ENCODE measurements at places on chromosomes 1 and 21. TPM values are rescaled to one million over a fixed set of nuclear protein-coding genes. Genes with fewer than 3 reads are reported as not detected.
A peak's percentile ranks its signal among the peaks of the same experiment; 100 is the strongest.

SLC37A1 gene
- 16.9 TPM for total RNA-seq

NUP210L gene
- 0.09 TPM for total RNA-seq

GRCh38 chr1:181635110-181635509 lies 151.8 kb downstream of the CACNA1E start:
- H3K27ac ChIP-seq, result no peak overlapping the region
- no peaks in the 10 kb centered on the region for H3K27me3 ChIP-seq
- H3K36me3 ChIP-seq, result no peaks in the 10 kb centered on the region
- no peaks in the 10 kb centered on the region for H3K4me1 ChIP-seq
- H3K4me3 ChIP-seq, result no peak overlapping the region
- no peak for DNase-seq

- no peak overlapping the region for H3K27ac ChIP-seq
- H3K36me3 ChIP-seq, result no peaks in the 10 kb centered on the region
- H3K4me1 ChIP-seq, result peaks cover 10% of the 10 kb centered on the region
- H3K27me3 ChIP-seq, result no peaks in the 10 kb centered on the region
- H3K4me3 ChIP-seq, result no peak overlapping the region
Observed at GRCh38 chr21:23968722-23969647, 1638.3 kb downstream of the MRPL39 start.

DNA sequence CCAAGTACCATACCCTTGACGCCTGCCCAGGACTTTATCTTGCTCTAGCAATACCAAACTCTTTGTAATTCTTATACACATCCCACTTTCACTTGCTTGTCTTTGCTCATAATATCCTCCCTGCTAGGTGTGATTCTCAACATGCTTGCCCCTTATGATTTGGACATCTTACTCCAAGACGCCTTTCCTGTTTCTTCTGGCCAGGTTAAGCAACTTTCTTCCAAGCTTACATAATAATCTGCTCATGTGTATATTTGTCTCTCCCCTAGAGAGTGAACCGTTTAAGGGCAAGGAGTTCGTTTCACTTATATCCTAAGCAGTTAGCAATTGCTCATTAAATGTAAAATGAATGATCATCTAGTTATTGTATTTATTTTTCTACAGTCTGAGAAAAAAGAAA lies 21.8 kb downstream of the CRYZL1 start:
- no peaks in the 10 kb centered on the region for H3K4me1 ChIP-seq
- H3K36me3 ChIP-seq, result no peaks in the 10 kb centered on the region
- H3K27me3 ChIP-seq, result no peaks in the 10 kb centered on the region
- DNase-seq, result no peak
- H3K4me3 ChIP-seq, result no peak overlapping the region

DNA sequence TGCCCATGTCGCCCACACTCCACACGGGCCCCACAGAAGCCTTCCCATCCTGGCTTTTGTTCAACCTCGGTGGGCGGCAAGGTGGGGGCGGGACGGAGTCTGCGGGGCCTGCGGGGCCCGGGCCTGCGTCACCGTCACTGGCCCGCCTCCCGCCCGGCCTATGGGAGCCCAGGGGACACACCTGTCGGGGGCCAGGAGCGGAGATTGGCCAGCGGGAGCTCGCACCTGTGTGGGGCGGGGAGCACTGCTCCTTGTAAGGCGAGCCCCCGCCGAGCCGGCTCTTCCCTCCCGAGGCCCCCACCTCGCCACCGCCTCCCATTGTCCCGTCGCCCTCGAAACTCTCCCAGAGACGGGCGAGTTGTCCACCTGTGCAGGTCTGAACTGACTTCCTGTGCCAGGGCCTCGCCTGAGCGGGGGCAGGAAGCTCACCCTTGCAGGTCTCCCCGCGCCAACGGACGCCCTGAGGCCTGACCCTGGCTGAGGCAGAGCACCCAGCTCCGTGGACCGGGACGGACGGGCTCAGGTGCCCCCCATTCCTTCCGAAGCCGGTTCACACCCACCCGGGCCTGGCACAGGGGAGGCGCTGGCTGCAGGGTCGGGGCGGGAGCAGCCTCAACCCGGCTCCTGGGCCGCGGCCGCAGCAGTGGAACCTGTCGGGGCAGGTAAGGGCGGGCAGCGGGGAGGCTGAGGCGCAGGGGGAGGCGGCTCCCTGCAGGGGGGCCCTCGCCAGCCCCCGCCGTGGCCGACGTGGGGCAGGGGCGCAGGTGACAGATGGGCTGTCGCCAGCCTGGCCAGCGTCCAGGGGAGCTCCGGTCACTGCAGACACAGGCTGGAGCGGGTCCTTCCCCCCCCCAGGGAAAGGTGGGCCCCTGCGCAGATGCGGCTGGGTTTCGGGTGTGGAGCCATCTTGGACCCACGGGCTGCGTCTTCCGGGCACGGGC lies 10.8 kb upstream of the TTLL10 start:
- no peaks in the 10 kb centered on the region for H3K27me3 ChIP-seq
- no peak overlapping the region for H3K4me3 ChIP-seq
- H3K4me1 ChIP-seq, result peaks cover 5% of the 10 kb centered on the region
- no peak for DNase-seq
- no peak overlapping the region for H3K27ac ChIP-seq

GRCh38 chr21:35664683-35665082 lies 395.6 kb downstream of the SETD4 start:
- H3K4me1 ChIP-seq, result no peaks in the 10 kb centered on the region
- no peaks in the 10 kb centered on the region for H3K36me3 ChIP-seq

DNA sequence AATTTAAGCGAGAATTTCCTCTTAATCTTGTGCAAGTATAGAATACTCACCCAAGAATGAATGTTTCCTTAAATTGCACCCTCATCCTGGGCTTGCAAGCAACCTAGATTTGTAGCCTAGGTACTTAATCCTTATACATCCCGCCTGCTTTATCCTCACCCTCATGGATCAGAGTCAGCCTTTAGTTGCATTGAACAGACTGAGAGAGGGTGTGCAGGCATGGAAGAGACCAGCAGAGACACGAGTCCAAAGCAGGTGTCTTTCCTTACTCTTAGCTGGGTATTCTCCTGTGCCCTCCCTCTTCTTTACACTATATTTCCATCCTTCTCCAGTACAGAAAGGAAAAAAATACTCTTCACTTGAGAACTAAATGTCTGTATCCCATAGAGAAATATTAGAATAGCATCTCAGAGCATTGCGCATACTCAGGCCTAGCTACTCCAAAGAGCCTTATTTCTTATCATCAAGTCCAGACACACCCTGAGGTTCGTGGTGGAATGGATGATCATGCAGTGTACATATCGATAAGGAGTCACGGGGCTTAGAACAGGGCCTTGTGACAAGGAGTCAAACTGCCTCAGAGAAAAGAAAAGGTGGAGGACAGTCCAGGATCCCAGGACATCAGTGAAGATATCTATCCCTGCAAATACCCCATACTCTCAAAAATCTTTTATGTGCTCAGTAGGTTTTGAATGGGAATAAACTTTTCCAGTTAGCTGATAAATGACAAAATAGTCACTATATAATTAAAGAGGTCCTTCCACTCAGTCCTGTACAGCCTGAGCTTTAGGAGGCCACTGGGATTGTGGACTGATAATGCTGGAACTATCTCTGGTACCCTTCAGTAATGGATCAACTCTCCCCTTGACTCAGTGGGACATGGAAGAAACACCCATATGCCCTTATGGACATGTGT lies 297.9 kb downstream of the GRIK1 start:
- H3K27ac ChIP-seq, result peak overlapping the region; percentile 79
- no peak overlapping the region for H3K4me3 ChIP-seq
- H3K27me3 ChIP-seq, result no peaks in the 10 kb centered on the region

DNA sequence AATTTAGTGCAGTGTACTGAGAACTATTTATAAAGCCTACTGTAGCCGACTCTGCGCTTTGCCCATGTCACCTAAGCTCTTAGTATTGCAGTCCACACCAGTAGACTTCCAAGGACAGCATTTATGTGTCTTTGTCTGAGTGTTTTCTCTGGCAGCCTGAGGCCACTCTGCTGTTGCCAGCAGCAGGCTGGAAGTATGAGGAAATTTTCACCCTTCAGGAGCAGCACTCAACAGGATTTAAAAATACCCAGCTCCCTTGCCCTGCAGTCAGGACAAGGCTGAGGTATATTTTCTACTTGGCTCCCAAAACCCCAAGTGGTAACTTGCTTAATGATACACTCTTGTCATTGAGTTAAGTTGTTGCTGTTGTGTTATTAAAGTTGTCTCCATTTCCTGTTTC lies 230.1 kb downstream of the SRGAP2C start:
- no peaks in the 10 kb centered on the region for H3K27me3 ChIP-seq
- no peak for DNase-seq
- H3K27ac ChIP-seq, result no peak overlapping the region
- no peak overlapping the region for H3K4me3 ChIP-seq

- DNase-seq, result no peak
- no peaks in the 10 kb centered on the region for H3K36me3 ChIP-seq
- H3K27me3 ChIP-seq, result no peaks in the 10 kb centered on the region
- no peak overlapping the region for H3K27ac ChIP-seq
Observed at GRCh38 chr1:212182579-212182978, 102.6 kb upstream of the PPP2R5A start.

GRCh38 chr1:39398278-39399021 lies 93.0 kb upstream of the BMP8A start:
- H3K4me3 ChIP-seq, result no peak overlapping the region
- DNase-seq, result no peak
- peaks cover 40% of the 10 kb centered on the region for H3K4me1 ChIP-seq

GRCh38 chr1:30183895-30184294 lies 539.5 kb downstream of the MATN1 start:
- no peak for DNase-seq
- no peak overlapping the region for H3K27ac ChIP-seq
- no peak overlapping the region for H3K4me3 ChIP-seq
- H3K36me3 ChIP-seq, result no peaks in the 10 kb centered on the region
- peaks cover 3% of the 10 kb centered on the region for H3K4me1 ChIP-seq
- H3K27me3 ChIP-seq, result no peaks in the 10 kb centered on the region

- H3K4me3 ChIP-seq, result no peak overlapping the region
- no peaks in the 10 kb centered on the region for H3K36me3 ChIP-seq
- DNase-seq, result no peak
- H3K27me3 ChIP-seq, result no peaks in the 10 kb centered on the region
- H3K4me1 ChIP-seq, result no peaks in the 10 kb centered on the region
- no peak overlapping the region for H3K27ac ChIP-seq
Observed at GRCh38 chr1:244941121-244941520, 76.8 kb upstream of the HNRNPU start.

- no peaks in the 10 kb centered on the region for H3K36me3 ChIP-seq
- no peak for DNase-seq
- H3K4me1 ChIP-seq, result no peaks in the 10 kb centered on the region
Observed at GRCh38 chr1:67729872-67730271, 44.9 kb downstream of the GADD45A start.

DNA sequence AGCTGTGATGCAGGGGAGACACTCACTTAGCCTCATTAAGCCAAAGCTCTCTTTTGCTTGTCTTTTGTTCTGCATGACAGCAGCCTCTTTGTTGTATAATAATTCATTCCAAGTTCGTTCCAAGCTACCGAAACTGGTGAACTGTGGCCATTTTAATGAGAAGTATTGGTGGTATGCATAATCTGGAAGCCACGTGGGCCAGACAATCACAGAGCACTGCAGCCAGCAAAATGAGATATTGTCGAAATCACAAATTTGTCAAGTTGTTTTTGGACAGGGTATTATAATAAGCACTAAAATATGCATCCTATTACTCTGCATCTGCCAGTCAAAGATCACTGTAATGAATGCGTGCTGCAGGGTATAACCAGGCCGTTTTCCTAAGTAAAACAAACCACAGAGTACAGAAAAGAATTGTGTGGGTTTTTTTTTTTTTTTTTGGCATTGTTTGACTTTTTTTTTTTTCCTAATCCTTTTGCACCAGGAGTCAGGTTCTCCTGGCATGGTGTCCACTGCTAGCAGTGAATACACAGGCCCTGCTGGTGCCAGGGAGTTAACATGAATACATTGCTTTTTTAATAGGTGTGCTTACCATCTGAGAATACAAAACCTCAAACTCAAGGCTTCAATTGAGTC lies 423.9 kb downstream of the PTBP2 start:
- H3K27me3 ChIP-seq, result no peaks in the 10 kb centered on the region
- no peaks in the 10 kb centered on the region for H3K4me1 ChIP-seq
- no peaks in the 10 kb centered on the region for H3K36me3 ChIP-seq

DNA sequence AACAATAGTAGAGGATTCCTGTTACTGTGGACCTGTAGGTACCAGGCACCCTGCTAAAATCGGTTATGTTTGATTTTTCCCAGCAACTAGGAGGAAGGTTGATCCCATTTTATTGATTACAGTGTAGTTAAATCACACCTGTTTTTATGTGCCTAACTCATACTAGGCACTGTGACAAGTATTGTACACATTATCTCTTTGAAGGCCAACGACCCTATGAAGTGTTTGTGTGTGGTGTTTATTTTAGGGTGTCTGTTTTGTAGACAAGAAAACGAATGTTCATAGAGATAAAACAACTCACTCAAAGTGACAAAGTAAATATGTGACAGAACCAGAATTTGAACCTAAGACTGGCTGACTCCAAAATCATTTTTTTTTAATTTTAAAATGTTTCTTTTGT lies 49.5 kb downstream of the FGGY start:
- H3K4me1 ChIP-seq, result no peaks in the 10 kb centered on the region
- H3K27me3 ChIP-seq, result no peaks in the 10 kb centered on the region
- H3K36me3 ChIP-seq, result no peaks in the 10 kb centered on the region
- no peak overlapping the region for H3K27ac ChIP-seq
- H3K4me3 ChIP-seq, result no peak overlapping the region

GRCh38 chr1:57839067-57839466 lies 415.2 kb upstream of the DAB1 start:
- no peak for DNase-seq
- H3K27me3 ChIP-seq, result no peaks in the 10 kb centered on the region
- H3K4me1 ChIP-seq, result no peaks in the 10 kb centered on the region
- no peak overlapping the region for H3K4me3 ChIP-seq

- H3K27ac ChIP-seq, result no peak overlapping the region
- peaks cover 29% of the 10 kb centered on the region for H3K36me3 ChIP-seq
- H3K27me3 ChIP-seq, result no peaks in the 10 kb centered on the region
- no peak for DNase-seq
Observed at GRCh38 chr21:42873096-42873495, 6.2 kb downstream of the WDR4 start.

DNA sequence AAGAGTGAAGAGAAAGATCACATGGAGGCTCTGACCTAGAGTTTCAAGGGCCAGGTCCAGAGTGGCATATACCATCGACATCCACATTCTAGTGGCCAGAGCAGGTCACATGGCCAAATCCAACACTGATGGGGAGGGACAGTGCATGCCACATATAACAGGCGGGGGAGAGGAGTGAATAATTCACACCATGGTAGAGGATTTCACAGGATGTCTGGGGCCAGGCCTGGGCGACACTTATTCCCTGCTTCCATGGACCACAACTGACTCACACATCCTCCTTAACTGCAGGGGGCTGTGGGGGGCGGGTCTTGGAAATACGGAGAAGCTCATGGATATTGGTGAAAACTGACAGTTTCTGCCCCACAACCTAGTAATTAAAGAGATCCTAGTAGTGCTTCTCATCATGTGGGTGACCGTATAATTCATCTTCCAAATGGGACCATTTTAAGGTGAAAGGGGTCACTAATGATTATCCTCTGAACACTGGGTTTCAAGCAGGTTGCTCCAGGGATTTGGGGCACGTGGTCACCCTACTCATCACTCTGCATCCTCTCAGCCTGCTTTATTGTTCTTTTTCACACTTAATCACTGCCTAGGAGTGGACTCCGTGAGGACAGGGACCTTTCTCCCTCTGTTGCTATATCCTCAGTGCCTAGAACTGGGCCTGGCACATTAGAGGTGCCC lies 44.0 kb downstream of the IGSF21 start:
- H3K4me1 ChIP-seq, result no peaks in the 10 kb centered on the region
- H3K4me3 ChIP-seq, result no peak overlapping the region
- no peak overlapping the region for H3K27ac ChIP-seq
- no peaks in the 10 kb centered on the region for H3K36me3 ChIP-seq
- H3K27me3 ChIP-seq, result no peaks in the 10 kb centered on the region
- no peak for DNase-seq

All from CD8-positive, alpha-beta memory T cell (primary cell).